ENCODE measurements at places on chromosomes 4 and X.
A peak's percentile ranks its signal among the peaks of the same experiment; 100 is the strongest.

GRCh38 chrX:119648421-119648775 is 42.2 kb upstream of the NKRF start:
- no peak for DNase-seq

DNA sequence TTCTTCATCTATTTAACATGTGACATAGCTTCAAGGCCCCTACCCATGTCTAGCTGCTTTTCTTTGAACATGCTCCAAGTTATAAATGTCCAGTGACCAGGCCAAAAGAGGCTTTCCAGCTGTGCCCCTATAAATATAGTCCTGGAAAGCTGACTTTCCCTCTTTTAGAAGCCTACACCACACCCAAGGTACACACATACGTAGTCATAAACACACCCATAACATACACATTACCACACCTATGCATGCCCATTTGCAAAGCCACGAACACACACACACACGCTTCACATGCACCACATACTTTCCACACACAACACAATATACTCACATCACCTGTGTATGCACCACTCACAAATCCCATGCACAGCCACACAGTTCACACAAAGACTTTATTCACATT is 2.0 kb downstream of the ARHGAP36 start:
- no peak for DNase-seq

- no peak for DNase-seq
These were observed 78.3 kb upstream of the C1QTNF7 start for GRCh38 chr4:15349531-15349935.

GRCh38 chr4:123480706-123481418 is 84.3 kb downstream of the SPRY1 start:
- no peak for DNase-seq

GRCh38 chr4:189510601-189511000 is 430.1 kb upstream of the FRG1 start:
- no peak for DNase-seq

GRCh38 chr4:110058677-110059076 is 139.7 kb downstream of the ELOVL6 start:
- DNase-seq: no peak

DNA sequence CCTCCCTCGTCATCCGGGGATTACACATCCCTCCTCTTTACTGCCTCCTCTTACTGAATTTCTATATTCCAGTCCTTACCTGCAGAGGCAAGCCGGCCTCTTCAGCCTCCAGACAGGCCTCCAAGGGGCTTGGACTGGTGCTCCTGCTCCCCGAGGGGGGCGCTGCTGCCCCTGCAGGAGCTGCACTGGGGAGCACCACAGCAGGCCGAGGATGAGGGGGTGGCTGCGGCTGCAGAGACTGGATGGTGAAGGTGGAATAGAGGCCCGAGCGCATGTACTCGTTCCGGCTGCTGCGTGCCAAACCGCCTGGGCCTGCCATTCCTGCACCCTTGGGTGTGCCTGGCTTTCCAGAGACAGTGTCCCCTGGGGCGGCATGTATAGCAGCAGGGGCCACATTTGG is 9.1 kb upstream of the CFP start:
- no peak for DNase-seq

GRCh38 chrX:16836371-16836770 is 33.8 kb downstream of the RBBP7 start:
- no peak for DNase-seq

GRCh38 chr4:90715242-90715641 is 588.0 kb downstream of the CCSER1 start:
- no peak for DNase-seq

DNA sequence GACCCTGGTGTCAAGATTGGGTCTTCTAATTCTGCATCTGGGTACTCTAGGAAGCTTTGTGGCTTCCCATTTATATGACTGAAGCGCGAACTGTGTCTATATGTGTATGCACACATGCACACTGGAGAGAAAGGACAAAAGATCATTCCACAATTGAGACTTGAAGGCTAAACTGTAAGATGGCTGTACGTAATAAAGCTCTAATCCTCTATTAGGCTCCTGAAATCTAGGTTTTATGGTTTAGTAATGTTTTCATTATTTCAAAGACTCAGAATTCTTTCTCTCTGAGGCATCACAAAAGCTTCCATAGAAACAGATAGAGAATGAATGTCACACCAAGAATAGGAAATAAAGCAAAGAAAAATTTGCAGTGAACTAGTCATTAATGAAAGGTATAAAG is 320.7 kb upstream of the FTHL17 start:
- no peak for DNase-seq

GRCh38 chr4:92636038-92636806 is 332.5 kb downstream of the GRID2 start:
- no peak for DNase-seq

DNA sequence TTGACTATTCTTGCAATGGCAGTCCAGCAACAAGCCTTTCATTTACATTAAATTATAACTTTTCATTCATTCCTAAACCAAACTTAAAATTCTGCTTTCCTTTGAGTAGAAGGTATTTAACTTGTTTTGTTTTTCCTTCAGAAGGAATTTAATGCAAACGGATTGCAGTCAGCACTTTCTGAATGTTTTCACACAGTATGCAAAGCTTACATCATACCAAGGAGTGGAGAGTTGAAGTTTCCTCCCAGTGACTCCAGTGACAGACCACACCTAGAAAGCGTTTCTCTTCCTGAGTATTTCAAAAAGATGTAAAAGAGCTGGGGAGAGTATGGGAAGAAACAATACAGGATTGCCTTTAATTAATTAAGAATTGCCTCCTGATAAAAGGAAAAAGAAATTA is 8.1 kb downstream of the EPGN start:
- DNase-seq: no peak

GRCh38 chr4:81627590-81627989 is 155.9 kb upstream of the RASGEF1B start:
- no peak for DNase-seq

DNA sequence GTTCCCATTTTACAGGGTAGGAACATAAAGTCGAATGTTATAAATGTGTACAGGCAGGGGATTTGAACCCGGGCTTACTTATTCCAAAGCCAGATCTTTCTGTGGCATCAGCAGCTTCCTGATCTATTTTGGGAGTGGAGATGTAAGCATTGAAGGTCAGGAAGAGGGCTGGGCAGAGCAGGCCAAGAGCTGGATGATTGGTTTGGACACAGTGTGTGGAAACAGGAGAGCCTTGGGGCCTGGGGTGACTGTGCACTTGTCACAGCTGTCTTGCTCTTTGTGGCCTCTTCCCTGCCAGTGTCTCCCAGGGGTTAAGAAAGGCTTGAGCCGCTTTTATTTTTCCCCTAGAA is 127.9 kb upstream of the ENPP6 start:
- no peak for DNase-seq

DNA sequence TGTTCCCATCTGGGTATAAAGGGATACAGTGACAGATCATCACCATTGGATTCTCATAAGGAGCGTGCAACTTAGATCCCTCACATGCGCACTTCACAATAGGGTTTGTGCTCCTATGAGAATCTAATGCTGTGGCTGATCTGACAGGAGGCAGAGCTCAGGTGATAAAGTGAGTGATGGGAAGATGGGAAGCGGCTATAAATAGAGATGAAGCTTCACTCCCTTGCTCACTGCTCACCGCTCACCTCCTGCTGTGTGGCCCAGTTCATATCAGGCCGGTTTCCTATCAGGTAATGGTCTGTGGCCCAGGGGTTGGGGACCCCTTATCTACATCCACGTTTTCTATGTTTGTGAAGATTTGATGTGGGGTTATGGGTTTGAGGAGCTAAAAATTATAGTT is 43.7 kb downstream of the FAT4 start:
- no peak for DNase-seq

DNA sequence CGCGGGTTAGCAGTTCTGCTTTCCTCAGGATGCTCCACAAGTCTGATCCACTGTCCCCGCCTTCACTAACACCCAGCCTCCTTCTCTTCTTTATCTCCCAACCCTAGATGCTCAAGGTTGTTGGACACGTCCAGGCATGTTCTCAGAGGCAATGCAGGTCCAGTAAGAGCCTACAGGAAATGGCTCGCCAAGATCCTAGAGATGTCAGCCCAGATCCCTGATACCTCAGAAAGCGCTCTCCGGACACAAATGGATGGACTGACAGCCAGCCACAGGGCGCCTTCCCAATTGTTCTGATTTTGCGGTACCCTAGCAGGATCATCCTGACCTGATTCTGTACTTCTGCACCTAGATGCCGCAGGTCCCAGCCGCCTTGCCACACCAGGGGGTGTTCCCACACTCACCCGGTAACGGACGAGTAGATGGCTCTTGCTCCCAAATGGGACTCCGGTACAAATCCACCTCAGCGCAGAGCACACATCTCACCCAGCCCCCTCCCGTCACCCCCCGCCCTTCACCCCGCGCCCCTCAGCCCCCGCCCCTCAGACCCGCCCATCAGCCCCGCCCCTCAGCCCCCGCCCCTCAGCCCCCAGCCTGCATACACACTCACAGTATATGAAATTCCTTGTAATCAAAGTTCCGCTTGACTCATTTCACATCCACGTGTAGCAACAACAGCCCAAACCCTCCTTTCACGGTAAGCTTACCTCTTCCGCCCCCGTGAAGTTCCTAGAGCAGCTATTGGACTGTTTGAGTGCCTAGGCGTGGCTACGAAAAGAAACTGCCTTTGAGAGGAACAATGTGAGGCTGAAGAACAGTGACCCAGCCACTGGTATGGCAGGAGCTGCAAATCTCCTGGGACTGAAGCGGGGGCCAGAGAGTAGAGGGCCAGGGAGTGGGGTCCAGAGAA is at the start of gene EDA2R:
Gene EDA2R, minus strand, starts transcription at position 488 of the 910 bp plus-strand sequence. CDS start 23,058 bp downstream, outside the sequence.
- peak; percentile 38 for DNase-seq

GRCh38 chr4:10879411-10880110 is 195.0 kb upstream of the CLNK start:
- DNase-seq: no peak
